GM06990 (cell line): ENCODE measurements at places on chromosomes 12 and 14.

DNA sequence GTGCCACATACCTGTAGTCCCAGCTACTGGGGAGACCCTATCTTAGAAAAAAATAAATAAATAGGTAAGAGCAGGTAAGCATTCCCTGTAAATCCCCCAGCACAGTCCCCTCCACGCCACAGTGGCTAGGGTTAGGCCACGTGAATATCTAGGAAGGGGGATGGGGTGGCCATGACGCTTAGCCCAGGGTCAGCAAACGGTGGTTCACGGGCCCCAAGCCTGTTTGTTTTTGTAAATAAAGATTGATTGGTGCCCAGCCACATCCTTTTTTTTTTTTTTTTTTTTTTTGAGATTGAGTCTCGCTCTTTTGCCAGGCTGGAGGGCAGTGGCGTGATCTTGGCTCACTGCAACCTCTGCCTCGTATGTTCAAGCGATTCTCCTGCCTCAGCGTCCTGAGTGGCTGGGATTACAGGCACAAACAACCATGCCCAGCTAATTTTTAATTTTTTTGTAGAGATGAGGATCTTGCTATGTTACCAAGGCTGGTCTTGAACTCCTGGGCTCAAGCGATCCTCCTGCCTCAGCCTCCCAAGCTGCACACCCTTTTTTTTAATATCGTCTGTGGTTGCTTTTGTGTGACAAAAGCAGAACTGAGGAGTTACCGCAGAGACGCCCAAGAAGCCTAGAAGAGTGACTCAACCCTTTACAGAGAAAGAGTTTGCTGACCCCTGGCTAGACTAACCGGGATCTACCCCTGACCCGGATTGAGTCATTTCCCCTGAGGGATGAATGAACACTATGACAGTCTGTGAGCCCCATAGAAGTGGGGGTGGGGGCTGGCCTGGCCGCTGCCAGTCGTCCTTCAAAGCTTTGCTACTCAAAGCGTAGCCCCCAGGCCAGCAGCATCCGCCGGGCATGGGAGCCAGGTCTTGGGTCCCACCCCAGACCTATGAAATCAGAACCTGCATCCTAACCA is 113.7 kb upstream of the NCOR2 start:
- peak; percentile 69 for DNase-seq

DNA sequence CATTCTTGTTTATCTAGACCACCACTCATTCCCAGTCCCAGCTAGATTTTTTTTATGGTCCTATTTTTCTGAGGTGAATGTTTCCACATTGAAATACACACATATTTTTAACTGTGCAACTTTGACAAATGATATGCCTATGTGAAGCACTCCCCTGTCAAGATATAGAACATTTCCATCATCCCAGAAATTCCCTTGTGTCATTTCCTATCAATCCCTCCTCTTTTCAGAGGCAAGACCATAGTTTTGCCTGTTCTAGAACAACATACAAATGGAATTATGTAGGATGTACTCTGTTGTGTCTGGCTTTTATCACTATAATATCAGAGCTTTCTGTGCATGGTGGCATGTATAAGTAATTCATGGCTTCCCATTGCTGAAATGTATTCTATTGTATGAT is 32.7 kb downstream of the TMEM19 start:
- no peak for DNase-seq

- no peak for DNase-seq
These were observed 210.8 kb downstream of the C12orf50 start for GRCh38 chr12:87818441-87818840.

GRCh38 chr14:58643366-58643765 is 5.6 kb downstream of the DACT1 start:
- DNase-seq = no peak

DNA sequence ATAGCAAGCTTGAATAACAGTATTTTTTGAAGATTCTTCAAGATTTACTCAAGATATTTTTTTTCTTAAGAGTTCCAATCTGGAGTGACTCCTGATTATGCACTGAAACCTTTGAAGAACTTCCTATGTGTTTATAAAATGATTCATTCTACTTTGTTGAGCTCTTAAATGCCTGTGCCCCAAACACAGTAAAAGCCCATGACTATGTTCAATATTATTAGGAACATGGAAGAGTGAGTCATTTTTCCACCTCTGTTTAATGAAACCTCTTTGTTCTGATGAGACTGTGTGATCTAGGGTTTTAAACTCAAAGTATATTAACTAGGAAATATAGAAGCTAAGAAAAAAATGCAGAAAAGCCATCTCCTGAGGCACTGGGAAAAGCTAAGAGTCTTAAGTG is 415.0 kb upstream of the FBXO33 start:
- DNase-seq = no peak

- DNase-seq = peak; percentile 32
These were observed 60.4 kb upstream of the ARID2 start for GRCh38 chr12:45669093-45669492.
